RWPE2 (cell line): ENCODE measurements at places on chromosomes 1 and 21.

DNA sequence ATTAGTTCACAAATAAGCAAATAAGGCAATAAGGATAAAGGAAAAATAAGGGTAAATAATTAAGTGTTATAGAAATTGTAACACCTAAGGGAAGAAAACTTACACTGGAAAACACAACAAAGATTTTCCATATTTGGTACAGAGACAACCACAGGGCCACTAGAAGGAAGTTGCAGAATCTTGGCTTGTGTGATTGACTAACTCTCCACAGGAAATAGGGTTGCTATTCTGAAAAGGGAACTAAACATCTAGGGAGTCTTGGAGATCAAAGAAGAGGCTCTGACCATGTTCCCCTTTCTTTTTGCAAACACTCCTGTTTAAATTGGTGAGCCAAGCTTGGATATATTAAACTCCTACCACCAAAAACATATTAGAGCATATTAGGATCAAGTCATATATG is 59.1 kb downstream of the APCS start:
- no peaks in the 10 kb centered on the region for H3K36me3 ChIP-seq
- DNase-seq, result no peak
- no peak overlapping the region for H3K27ac ChIP-seq
- H3K4me1 ChIP-seq, result no peaks in the 10 kb centered on the region

GRCh38 chr1:184854496-184855140 is 100.0 kb upstream of the EDEM3 start:
- no peaks in the 10 kb centered on the region for H3K36me3 ChIP-seq
- H3K4me1 ChIP-seq, result no peaks in the 10 kb centered on the region
- H3K27me3 ChIP-seq, result no peaks in the 10 kb centered on the region
- no peak overlapping the region for H3K27ac ChIP-seq

- H3K36me3 ChIP-seq, result no peaks in the 10 kb centered on the region
- no peak for DNase-seq
- no peak overlapping the region for H3K27ac ChIP-seq
- peaks cover under 1% of the 10 kb centered on the region for H3K4me1 ChIP-seq
Measured at GRCh38 chr1:165603810-165604209, 27.2 kb upstream of the MGST3 start.

DNA sequence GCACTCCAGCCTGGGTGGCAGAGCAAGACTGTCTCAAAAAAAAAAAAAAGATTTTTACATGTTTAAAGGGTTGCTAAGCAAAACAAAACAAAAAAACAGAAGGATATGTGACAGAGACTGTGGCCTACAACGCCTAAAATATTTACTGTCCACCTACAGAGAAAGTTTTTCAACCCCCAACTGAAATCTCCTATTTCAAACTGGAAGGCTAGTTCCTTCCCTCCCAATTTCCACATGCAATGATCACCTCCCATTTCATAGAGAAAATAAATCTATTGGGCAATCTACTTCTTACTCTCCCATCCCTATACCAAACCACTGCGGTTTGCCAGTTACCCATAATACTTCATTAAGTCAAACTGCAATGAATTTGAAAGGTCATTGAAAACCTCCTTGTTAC is 74.2 kb downstream of the ST3GAL3 start:
- H3K4me1 ChIP-seq, result peaks cover 17% of the 10 kb centered on the region
- H3K4me3 ChIP-seq, result no peak overlapping the region
- H3K36me3 ChIP-seq, result 0 out of 2 replicates have a peak, but pooled peaks cover 3% of the 10 kb centered on the region
- DNase-seq, result no peak
- H3K27ac ChIP-seq, result no peak overlapping the region

DNA sequence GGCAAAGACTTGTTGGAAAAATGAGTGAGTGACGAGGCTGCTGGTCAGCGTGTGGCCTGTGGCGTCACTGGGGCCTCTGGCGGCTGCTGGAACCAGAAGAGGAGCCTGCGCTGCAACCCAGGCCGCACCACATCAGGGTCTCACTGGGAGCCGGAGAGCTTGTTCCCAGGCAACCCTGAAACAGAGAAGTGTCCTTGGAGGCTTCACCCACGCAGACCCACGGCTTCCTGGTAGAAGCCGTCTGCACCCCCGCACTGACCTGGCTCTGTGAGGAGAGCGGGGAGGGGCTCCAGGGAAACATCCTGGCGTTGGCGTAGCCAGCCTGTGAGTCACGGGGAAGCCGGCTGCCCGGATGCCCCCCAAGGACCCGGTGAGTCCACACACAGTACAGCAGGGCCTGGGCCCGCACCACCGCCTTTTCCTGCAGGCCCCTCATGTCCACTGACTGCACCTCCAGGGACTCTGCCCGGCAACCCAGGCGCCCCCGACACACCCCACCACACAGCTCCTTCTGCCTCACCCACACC is 57.4 kb downstream of the COL6A1 start:
- H3K27ac ChIP-seq, result no peak overlapping the region
- no peak for DNase-seq
- H3K36me3 ChIP-seq, result no peaks in the 10 kb centered on the region
- H3K27me3 ChIP-seq, result no peaks in the 10 kb centered on the region
- H3K4me3 ChIP-seq, result no peak overlapping the region

DNA sequence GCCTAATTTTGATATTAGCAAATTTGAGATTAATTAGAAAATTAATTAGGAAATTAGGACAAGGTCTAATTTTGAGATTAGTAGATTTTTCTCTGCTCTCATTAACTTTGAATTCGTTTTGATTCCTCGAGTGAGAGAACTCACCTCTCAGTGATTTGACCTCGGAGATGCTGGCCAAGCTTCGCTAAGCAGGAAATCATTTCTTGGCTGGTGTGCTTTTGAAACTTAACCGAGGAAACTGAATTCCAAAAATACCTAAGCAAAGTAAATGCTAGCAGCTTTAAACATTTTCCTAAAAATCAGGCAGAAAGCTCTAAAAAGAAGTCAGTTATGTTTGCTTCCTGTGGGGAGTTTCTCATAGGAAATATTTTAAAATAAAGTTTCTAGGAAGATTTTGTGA is 34.9 kb downstream of the CDC14A start:
- no peaks in the 10 kb centered on the region for H3K27me3 ChIP-seq
- no peak overlapping the region for H3K4me3 ChIP-seq
- no peaks in the 10 kb centered on the region for H3K36me3 ChIP-seq
- DNase-seq, result no peak
- no peaks in the 10 kb centered on the region for H3K4me1 ChIP-seq

DNA sequence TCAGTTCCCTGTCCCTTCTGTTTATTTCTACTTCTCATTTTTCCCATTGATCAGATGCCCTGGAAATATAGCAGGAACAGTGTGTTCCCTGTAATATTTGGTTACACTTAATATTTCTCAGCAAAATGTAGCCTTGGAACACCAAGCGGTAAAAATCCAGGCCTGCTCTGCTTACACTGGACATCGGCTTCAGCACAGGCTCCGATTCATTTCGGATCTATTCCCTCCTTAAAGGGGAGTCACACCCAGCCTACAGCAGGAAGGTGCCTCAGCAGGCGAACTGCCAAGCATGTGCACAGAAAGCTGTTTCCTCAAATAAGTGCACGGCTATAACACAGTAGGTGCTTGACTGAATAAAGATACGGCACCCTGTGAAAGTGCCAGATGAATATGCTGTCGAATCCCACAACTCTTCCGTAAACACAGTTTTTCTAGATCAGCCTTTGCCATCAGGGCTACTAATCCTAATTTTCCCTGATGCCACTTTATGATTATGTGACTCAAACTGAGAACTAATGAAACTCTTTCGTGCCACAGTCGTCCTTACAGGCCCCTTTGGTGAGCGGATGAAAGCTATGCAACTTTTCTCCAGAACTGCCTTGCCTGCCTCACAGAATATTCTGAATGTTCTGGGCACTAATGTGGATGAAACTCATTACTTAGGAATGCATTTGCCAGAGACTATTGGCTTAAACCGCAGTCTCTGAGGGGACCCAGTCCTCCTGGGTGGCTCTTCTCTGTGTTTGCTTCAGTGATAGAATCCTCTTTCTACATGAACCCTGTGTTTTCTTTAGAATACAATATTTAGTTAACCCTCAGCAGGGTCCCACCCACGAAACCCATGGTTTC is 275.5 kb upstream of the RUNX1 start:
- H3K36me3 ChIP-seq, result no peaks in the 10 kb centered on the region
- H3K4me1 ChIP-seq, result peaks cover 11% of the 10 kb centered on the region
- H3K4me3 ChIP-seq, result no peak overlapping the region
- no peaks in the 10 kb centered on the region for H3K27me3 ChIP-seq
- peak overlapping the region; percentile 5 for H3K27ac ChIP-seq

- H3K4me3 ChIP-seq, result no peak overlapping the region
- no peaks in the 10 kb centered on the region for H3K36me3 ChIP-seq
- no peaks in the 10 kb centered on the region for H3K27me3 ChIP-seq
- H3K27ac ChIP-seq, result no peak overlapping the region
Measured at GRCh38 chr1:243507672-243508302, 251.9 kb downstream of the SDCCAG8 start.

- H3K36me3 ChIP-seq, result no peaks in the 10 kb centered on the region
- no peak overlapping the region for H3K4me3 ChIP-seq
- H3K27me3 ChIP-seq, result no peaks in the 10 kb centered on the region
- no peak overlapping the region for H3K27ac ChIP-seq
- no peaks in the 10 kb centered on the region for H3K4me1 ChIP-seq
- no peak for DNase-seq
Measured at GRCh38 chr1:42040159-42040558, 113.1 kb upstream of the GUCA2B start.

GRCh38 chr1:110218739-110219138 is 8.6 kb downstream of the KCNC4 start:
- H3K4me3 ChIP-seq, result no peak overlapping the region
- no peak for DNase-seq
- H3K27ac ChIP-seq, result no peak overlapping the region
- H3K4me1 ChIP-seq, result no peaks in the 10 kb centered on the region

GRCh38 chr1:178492341-178492740 is 4.4 kb downstream of the CLEC20A start:
- no peak overlapping the region for H3K4me3 ChIP-seq
- no peaks in the 10 kb centered on the region for H3K27me3 ChIP-seq
- DNase-seq, result no peak
- H3K27ac ChIP-seq, result no peak overlapping the region
- H3K36me3 ChIP-seq, result no peaks in the 10 kb centered on the region

DNA sequence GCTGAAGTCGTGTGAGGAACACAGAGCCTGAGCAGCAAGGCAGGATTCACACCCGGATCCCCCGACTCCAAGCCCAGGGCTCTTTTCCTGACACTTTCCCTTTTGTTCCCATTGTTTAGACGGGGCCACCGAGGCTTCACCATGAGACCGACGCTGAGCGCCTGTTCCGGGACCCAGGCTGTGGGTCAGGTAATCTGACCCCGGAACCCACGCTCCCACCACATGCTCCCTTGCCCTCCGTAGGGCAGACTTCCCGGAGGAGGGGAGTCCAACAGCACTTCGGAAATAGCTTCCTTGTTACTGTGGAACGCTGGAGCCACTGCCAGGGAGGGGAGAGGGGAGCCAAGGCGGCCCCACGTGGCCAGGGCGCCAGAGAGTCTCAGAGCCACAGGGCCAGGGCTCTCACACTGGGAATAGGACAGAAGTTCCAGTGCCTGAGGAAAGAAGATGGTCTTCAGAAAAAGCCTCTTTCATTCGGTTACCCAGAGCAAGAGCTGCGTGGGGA is 18.4 kb downstream of the RUNX3 start:
- no peak overlapping the region for H3K4me3 ChIP-seq
- no peaks in the 10 kb centered on the region for H3K4me1 ChIP-seq
- no peak for DNase-seq
- no peak overlapping the region for H3K27ac ChIP-seq
- H3K36me3 ChIP-seq, result no peaks in the 10 kb centered on the region

GRCh38 chr1:108043707-108044106 is 78.7 kb upstream of the VAV3 start:
- no peaks in the 10 kb centered on the region for H3K36me3 ChIP-seq
- peaks cover 6% of the 10 kb centered on the region for H3K4me1 ChIP-seq
- H3K27me3 ChIP-seq, result no peaks in the 10 kb centered on the region
- H3K27ac ChIP-seq, result no peak overlapping the region
- no peak overlapping the region for H3K4me3 ChIP-seq

GRCh38 chr1:61012341-61012761 is 70.0 kb upstream of the NFIA start:
- no peak overlapping the region for H3K27ac ChIP-seq
- DNase-seq, result no peak
- no peaks in the 10 kb centered on the region for H3K36me3 ChIP-seq
- H3K4me3 ChIP-seq, result no peak overlapping the region
- no peaks in the 10 kb centered on the region for H3K27me3 ChIP-seq

DNA sequence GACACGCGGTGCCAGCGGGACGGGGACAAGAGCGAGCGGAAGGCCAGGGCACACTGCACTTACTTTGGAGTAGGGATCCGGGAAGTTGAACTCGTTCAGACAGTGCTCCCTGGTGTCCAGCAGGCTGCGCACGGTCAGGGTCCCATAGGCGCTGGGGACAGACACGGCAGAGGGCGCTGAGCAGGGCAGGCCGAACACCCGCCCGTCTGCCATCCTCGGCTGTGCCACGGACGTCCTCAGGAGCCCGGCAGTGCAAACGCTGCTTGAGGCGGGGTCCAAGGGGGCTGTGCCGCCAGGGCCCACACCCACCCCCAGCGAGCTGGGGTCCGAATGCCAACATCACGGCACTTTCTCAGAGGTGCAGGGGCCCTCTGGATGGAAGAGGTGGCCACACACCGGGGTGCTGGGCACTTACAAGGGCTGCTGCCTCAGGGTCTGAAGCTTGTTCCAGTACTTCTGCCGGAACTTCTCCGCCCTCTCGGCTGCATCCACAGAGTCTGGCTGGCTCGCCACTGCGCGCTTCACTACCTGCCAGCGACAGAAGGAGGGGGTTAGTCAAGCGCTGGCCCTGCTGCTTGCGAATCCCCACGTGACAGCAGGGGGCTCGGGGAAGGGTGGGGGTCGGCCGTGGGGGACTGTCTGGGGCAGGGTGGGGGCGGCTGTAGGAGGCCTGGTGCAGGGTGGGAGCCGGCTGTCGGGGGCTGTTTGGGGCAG is 12.3 kb downstream of the PANK4 start:
- peaks cover 77% of the 10 kb centered on the region for H3K36me3 ChIP-seq
- H3K4me3 ChIP-seq, result no peak overlapping the region
- DNase-seq, result no peak
- H3K27me3 ChIP-seq, result no peaks in the 10 kb centered on the region

DNA sequence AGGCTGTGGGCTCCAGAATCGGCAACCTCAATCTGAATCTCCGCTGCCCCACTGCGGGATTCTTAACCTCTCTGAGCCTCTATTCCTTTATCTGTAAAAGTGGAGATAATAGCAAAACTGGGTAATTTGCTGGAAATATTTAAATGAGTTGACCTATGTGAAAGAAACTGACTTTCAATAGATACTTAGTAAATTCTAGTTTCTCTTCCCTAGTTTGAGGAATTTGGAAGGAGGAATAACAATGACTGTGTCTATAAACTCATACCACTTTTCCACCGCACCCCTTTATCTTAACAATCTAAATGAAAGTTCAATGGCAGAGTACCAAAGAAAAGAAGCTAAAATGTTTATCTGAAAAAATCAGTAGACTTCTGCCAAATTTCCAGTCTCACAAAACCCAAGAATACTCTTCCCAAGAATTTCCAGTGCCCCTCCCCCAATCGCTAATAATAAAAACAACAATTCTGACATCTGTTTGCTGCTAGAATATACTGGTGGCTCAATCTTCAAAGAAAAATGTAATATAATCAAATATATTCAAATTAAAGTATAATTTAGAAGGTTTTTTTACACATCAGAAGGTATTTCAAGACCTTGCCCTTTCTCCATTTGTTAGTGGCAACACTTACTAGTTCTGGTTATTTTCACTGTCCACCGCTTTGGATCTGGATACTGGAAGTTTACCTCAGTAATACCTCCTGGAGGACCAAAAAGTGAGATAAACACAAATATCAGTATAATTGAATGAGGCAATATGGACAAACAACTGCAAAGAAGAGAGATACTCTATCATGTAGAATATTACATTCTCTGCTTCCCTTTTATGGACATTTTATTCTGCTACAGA is 171.2 kb downstream of the LTN1 start:
- no peak for DNase-seq
- no peaks in the 10 kb centered on the region for H3K27me3 ChIP-seq
- H3K4me1 ChIP-seq, result no peaks in the 10 kb centered on the region
- no peak overlapping the region for H3K27ac ChIP-seq
- H3K36me3 ChIP-seq, result no peaks in the 10 kb centered on the region
- no peak overlapping the region for H3K4me3 ChIP-seq
